ENCODE measurements at places on chromosomes 7 and 10.

- no peak for DNase-seq
Observed at GRCh38 chr7:73908123-73908611, 47.2 kb downstream of the TMEM270 start.

GRCh38 chr7:20896996-20897395, 110.3 kb upstream of the SP8 start:
- no peak for DNase-seq

DNA sequence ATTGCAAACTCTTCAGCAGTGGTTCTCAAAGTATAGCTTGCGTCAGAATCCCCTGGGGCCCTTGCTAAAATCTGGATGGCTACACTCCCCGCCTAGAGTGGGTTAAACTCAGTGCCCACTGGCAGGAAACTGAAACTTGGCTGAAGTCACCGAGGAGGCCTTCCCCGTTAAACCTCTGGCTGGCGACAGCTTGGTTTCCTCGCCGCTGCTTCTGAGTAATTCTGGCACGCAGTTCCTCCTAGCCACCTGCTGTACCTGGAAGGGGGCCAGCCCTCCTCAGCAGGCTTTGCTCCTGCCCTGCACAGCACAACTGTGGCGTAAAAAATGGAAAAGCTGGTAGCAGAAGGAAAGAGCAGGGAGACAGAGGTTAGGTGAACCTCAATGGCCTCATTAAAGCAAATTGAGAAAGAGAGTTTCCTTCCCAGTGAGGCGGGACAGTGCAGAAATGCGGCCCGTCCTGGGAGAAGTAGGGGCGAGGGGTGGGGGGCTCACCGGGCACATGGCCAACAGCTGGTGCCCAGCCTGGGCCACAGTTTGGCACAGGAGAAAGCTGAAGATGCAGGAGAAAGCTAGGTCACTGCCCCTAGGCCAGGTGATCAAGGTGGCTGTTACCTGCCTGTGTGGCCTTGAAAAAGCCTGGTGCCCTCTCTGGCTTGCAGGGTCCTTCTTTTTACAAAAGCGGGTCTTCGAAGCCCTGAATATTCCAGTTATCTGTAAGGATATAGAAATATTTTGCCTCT, 46.6 kb downstream of the ALOX5 start:
- peak; percentile 75 for DNase-seq

- DNase-seq, result no peak
Observed at GRCh38 chr10:74988832-74989561, 122.5 kb upstream of the SAMD8 start.

GRCh38 chr10:109966961-109967738, 40.6 kb upstream of the ADD3 start:
- DNase-seq, result no peak

Measured in activated T-cell treated with anti-CD3 and anti-CD28 coated beads, Interleukin-2, amount 50 U/mL, for 72 hours (primary cell).